Endothelial cell (in vitro differentiated cells): ENCODE measurements at places on chromosomes 1 and 21. TPM values are rescaled to one million over a fixed set of nuclear protein-coding genes. Genes with fewer than 3 reads are reported as not detected.

- no peak for DNase-seq
Observed at GRCh38 chr1:16120940-16121410, 34.9 kb downstream of the EPHA2 start.

- peak; percentile 69 for DNase-seq
Observed at GRCh38 chr1:228236744-228237143, 28.9 kb downstream of the OBSCN start.

- no peak for DNase-seq
Observed at GRCh38 chr1:206693029-206693428, 8.3 kb downstream of the MAPKAPK2 start.

- DNase-seq, result no peak
Observed at GRCh38 chr1:174964972-174965361, 34.8 kb upstream of the CACYBP start.

DNA sequence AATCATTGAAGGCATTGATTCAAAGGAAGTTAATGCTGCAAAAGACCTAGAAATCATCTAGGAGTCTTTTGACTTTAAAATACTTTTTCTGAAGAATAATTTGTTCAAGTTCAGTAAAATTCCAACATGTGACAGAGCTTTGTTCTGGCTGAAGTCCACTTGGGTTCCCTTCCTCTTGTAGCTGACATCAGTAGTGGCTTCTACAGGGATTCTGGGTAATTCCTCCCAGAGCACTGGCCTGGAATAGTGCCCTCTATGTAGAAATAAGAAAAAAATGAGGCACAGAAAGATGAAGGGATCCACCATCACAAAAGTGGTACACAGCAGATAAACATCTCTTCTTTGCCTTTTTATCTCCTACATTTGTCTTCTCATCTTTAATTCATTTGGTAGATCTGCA lies 548.1 kb downstream of the LTN1 start:
- DNase-seq, result no peak

- no peak for DNase-seq
Observed at GRCh38 chr1:70195342-70195741, 10.0 kb downstream of the LRRC40 start.

DDAH1 gene
- total RNA-seq, result 10.8 TPM

FCRL2 gene
- not detected for total RNA-seq

RO60 gene
- total RNA-seq, result 144 TPM

CHIA gene
- total RNA-seq, result not detected
